ENCODE measurements at places on chromosomes 3 and 15.

DNA sequence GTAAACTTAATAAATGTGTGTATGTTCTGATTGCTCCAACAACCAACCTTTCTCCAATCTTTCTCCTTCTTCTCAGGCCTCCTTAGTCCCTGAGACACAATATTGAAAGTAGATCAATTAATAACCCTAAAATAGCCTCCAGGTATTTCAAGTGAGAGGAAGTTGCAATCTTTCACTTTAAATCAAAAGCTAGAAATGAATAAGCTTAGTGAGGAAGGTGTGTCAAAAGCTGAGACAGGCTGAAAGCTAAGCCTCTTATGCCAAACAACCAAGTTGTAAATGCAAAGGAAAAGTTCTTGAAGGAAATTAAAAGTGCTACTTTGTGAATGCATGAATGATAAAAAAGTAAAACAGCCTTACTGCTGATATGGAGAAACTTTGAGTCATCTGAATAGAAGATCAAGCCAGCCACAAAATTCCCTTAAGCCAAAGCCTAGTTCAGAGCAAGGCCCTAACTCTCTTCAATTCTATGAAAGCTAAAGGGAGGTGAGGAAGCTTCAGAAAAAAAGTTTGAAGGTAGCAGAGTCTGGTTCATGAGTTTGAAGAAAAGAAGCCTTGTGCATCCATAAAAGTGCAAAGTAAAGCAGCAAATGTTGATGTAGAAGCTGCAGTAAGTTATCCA lies 38.6 kb downstream of the CCDC80 start:
- DNase-seq = no peak

- DNase-seq = no peak
Observed at GRCh38 chr3:162139841-162140240, 643.2 kb downstream of the OTOL1 start.

- no peak for DNase-seq
Observed at GRCh38 chr3:133894353-133895207, 1.1 kb downstream of the RAB6B start.

- DNase-seq = no peak
Observed at GRCh38 chr3:69690-70089, 126.9 kb upstream of the CHL1 start.

DNA sequence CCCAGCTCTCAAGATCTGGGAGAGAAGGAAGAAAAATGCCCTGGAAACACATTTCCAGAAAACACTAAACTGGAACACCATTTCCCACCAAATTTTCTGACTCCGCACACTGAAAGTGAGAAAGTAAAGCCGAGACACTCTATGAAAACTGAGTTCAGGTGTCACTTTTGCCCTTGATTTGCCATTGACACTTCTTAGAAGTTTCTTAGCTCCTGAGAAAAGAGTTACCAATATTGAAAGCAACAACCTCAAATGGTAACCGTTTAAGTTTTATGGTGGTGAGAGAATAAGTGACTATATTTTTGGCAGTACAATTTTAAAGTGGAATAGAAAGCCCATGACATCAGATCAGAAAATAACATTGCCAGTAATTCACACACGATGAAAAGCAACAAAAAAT lies 39.0 kb downstream of the CD86 start:
- DNase-seq = no peak

DNA sequence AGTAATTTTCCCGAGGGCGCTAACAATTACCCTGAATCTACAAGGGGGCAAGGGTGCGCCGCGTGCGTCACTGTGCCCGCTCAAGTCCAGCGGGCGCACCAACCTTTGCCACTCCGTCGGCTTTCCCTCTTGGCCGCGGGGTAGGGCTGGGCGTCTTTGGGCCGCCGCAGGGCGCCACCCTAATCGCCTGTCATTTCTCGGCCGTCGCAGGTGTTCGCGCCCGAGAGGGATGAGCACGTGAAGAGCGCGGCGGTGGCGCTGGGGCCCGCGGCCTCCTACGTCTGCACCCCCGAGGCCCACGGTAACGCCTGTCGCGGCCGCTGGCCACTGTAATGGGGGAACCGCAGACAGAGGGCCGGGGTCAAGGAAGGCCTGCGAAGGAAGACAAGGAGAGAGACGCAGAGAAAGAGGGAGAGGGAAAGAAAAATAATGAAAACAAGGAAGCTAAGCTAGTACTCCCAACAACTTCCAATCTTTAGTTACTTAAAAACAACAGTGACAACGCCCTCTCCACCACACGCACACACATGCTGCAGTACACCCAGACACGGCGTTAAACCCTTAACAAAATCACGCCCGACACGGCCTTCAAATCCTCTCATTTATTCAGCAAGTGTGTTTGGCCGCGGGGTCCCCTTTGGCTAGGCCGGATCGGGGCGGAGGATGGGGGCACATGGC lies 3.8 kb downstream of the SKOR1 start:
- DNase-seq = no peak

GRCh38 chr3:48631516-48632448 lies 3.5 kb downstream of the SLC26A6 start:
- no peak for DNase-seq

DNA sequence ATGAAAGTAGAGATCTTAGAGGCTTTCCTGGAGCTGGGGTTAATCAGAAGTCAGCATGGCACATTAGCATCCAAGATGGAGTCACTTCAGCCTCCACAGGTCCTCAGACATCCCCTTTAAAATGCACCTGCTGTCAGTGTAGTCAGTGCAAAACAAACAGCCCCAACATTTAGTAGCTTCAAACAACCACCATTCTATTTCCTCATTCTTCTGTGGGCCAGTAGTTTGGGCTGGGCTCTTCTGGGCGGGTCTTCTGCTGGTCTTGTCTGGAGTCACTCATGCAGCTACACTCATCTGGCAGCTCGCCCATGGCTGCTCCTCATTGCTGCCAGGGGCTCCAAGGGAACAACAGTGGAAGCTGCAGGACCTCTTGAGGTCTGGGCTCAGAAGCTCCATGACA lies 99.9 kb downstream of the TLE3 start:
- peak; percentile 68 for DNase-seq

DNA sequence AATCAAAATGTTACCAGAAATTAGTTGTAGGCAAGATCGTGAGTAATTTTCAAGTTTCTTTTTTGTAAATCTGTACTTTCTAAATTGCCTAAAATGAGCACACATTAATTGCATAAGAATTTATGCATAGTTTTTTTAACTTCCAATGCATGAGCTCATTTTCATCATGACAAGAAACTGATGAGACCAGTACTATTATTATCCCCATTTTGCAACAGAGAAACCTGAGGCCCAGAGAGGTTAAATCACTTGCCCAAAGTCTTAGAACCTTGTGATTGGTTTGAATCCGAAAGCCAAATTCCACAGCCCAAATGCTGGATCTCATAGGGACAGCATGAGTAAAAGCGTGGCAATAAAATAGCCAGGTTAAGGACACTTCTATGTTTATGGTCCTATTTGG lies 274.7 kb downstream of the ERC2 start:
- no peak for DNase-seq

DNA sequence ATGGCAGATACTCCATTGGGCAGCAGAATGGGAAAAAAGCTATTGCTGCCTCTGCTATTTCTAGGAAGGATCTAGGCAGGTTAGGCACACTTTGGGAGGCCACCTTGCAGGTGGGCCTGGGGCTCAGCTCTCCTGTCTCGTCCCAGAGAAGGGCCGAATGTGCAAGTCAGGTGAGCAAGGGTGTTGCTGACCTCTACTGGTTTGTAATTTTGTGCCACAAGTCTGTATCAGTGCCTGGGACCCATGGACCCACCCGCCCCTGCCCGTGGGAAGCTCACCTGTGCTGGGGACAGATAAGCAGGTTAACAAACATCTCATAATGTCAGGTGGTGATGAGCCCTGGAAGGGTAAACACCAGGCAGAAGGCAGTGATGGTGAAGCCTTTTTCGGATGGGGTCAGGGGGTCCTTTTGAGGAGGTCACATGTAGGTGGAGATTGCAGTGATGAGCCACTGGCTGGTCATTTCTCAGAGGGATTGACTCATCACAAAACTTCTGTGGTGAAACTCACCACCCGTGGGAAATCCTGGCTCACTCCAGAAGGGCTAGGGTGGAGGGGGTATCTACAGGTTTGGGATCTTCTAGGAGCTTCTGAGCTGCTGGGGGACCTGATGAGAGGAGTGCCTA lies 161.3 kb downstream of the KLF13 start:
- DNase-seq = no peak

DNA sequence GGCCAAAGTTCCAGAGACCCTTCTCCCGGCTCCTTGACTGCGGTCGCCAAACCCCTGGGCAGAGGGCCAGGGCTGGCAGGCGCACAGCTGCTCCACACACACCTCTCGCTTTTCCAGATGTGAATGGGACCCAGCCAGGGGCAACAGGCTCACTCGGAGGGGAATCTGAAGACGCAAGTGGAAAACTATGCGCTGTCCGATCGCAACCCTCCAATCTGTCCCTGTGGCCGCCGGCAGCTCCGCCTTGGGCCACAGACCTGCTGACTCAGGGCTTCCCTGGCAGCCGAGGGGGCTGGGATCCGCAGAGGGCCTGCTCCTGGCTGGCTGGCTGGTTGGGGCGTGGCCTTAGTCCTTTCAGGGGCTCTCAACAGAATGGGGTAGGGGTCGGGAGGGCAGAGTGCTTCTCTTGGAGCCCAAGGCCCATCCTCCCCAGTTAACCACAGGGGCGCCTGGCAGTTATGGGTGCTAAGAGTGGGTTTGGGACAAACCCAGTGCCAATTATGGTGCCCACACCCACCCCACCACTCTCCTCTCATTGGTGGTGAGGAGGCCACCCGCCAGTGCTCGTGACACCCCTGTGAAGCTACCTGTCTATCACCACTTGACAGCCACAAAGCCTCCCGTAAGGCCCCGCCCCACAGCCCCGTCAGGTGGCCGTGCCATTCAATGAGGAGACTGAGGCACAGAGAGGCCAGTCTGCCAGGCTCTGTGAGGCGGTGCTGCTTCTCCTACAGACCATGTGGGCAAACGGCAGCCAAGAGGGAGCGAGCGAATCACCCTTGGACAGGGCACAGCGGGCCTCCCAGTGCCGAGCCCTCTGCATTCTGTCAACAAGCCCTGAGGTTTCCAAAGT lies 53.8 kb downstream of the IQSEC1 start:
- DNase-seq = peak; percentile 19

All from NCI-H446 (cell line).